Activated T-cell treated with anti-CD3 and anti-CD28 coated beads, Interleukin-2, amount 50 U/mL, for 72 hours (primary cell): ENCODE measurements at places on chromosomes 7 and 10. TPM values are rescaled to one million over a fixed set of nuclear protein-coding genes. Genes with fewer than 3 reads are reported as not detected.

- no peak overlapping the region for H3K27ac ChIP-seq
- no peaks in the 10 kb centered on the region for H3K4me1 ChIP-seq
- no peaks in the 10 kb centered on the region for H3K27me3 ChIP-seq
- no peak overlapping the region for H3K4me3 ChIP-seq
- DNase-seq = peak; percentile 15
Observed at GRCh38 chr7:93715234-93715633, 140.7 kb upstream of the CALCR start.

DNA sequence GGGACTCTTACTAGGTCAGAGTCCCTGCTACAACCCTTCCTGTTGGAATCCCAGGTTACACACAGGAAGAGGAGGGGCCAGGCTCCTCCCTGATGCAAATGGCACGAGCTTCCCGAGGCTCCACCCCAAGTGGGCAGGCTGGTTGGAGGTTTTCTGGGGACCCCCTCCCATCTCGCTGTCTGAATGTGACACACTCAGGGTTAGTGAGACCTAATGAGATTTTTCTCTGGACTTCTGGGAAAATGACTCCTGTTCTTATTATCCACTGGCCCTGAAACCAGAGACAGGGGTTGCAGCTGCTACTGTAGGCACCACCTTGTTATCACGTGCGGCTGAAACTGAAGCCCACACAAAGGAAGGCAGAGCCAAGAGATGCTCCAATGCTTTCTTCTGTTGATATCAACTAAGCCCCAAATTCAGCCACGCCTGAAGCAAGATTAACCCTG, 103.3 kb downstream of the FAM107B start:
- H3K27me3 ChIP-seq = peaks cover 5% of the 10 kb centered on the region
- peaks cover 4% of the 10 kb centered on the region for H3K36me3 ChIP-seq
- H3K4me1 ChIP-seq = peaks cover 35% of the 10 kb centered on the region
- no peak for DNase-seq
- H3K27ac ChIP-seq = no peak overlapping the region

- H3K4me1 ChIP-seq = peaks cover 14% of the 10 kb centered on the region
- no peak overlapping the region for H3K27ac ChIP-seq
- peaks cover 17% of the 10 kb centered on the region for H3K27me3 ChIP-seq
- no peak for DNase-seq
- H3K36me3 ChIP-seq = no peaks in the 10 kb centered on the region
Observed at GRCh38 chr10:1284076-1284475, 227.9 kb downstream of the WDR37 start.

Gene OR6V1
- not detected for total RNA-seq

Gene SPDYE6
- not detected for total RNA-seq

Gene GIMAP1
- 5.5 TPM for total RNA-seq

DNA sequence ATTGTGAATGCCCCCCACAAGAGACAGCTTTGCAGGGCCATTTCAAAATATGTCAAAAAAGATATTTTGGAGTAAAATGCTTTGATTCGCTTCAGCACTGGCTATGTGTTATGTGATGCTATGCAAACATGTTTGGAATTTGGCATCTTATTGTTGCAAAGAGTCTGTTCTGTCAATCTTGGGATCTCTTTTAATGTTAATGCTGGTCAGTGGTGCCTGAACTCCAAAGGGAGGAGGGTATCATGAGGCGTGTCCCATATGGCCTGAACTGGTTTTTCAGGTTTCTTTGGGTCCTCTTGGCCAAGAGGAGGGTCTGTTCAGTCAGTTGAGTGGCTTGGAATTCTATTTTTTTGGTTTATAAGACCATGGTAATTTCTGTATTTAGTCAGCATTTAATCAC, 81.4 kb downstream of the HECW1 start:
- no peaks in the 10 kb centered on the region for H3K36me3 ChIP-seq
- H3K27me3 ChIP-seq = peaks cover 6% of the 10 kb centered on the region
- no peaks in the 10 kb centered on the region for H3K4me1 ChIP-seq
- H3K27ac ChIP-seq = no peak overlapping the region
- no peak overlapping the region for H3K4me3 ChIP-seq
- DNase-seq = no peak

Gene OGDHL
- total RNA-seq = 0.99 TPM

DNA sequence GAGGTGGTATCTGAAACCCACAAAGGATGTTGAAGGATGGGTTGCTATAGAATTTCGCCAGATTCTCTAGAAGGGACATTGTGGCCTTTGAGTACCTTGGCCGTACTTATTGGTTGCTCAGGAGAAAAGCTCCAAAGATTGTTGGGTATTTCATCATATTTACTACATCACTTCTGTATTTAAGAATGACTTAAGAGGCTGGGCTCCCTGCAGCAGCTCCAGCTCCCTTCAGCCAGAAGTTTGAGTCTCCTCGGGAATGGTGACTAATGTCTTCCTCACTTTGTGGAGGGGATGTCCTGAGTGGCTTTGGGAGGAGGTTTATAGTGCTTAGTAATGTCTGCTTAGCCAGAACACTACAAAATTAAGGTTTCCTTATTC, 18.1 kb downstream of the MINDY4 start:
- no peak overlapping the region for H3K4me3 ChIP-seq
- H3K36me3 ChIP-seq = peaks cover under 1% of the 10 kb centered on the region

GRCh38 chr10:130493446-130494145, 357.4 kb downstream of the GLRX3 start:
- no peaks in the 10 kb centered on the region for H3K4me1 ChIP-seq
- DNase-seq = no peak
- H3K4me3 ChIP-seq = no peak overlapping the region
- H3K36me3 ChIP-seq = no peaks in the 10 kb centered on the region
- no peaks in the 10 kb centered on the region for H3K27me3 ChIP-seq

Gene GPER1
- 0.56 TPM for total RNA-seq
